ENCODE measurements at places on chromosomes 11 and 22. TPM values are rescaled to one million over a fixed set of nuclear protein-coding genes. Genes with fewer than 3 reads are reported as not detected.

Gene TBX10
- total RNA-seq, result not detected

Gene MEI1
- 0.16 TPM for total RNA-seq

Gene PDE3B
- total RNA-seq, result 158 TPM

Gene SLC22A8
- not detected for total RNA-seq

Gene ZNF215
- total RNA-seq, result not detected

Gene PANX1
- 20.3 TPM for total RNA-seq

Gene SAC3D1
- total RNA-seq, result 22.0 TPM

Gene SLC5A4
- total RNA-seq, result 0.98 TPM

Gene TSPAN32
- 2.5 TPM for total RNA-seq
